ENCODE measurements at places on chromosomes 5 and 9.
A peak's percentile ranks its signal among the peaks of the same experiment; 100 is the strongest.

- no peak for DNase-seq
Observed at GRCh38 chr9:119611565-119611964, 242.3 kb upstream of the BRINP1 start.

DNA sequence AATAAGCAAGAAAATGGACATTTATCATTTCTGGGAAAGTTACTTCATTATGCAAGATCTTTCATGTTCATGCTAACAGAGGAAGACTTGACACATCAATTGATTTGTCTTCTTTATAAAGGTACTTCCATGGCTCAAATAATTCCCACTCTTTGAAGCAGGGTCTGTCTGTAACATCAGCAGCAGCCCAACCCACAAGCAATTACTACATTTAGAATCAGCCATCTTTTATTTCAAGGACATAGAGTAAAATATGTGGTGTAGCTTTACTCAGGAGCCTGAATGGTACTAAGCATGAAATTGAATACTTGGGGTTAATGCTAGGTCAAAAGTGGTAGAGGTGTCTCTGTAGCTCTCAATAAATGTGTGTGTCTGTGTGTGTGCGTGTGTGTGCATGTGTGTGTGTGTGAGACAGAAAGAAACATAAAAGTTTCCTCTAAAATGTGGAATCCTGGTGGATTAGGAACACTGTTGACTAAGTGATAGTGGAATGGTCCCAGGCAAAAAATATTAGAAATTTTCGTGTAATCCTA is 581.1 kb downstream of the CAAP1 start:
- no peak for DNase-seq

DNA sequence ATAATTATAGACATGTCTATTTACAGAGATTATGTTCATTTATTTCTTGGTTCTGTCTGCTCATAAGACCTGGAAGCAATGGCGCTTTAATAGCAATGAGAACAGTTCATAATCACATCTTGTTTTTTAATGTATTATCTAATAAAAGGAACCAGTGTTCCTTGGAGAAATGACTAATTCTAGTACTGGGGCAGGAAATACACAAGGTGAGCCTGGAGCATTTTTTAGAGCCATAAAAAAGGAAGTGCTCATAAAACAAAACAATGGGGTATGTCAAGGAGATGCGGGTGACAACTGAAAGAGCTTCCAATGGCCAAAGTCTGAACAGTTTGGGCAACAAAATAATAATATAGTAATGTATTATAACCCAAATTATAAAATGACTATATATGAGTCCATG is 531.9 kb upstream of the CHD1 start:
- DNase-seq, result no peak

DNA sequence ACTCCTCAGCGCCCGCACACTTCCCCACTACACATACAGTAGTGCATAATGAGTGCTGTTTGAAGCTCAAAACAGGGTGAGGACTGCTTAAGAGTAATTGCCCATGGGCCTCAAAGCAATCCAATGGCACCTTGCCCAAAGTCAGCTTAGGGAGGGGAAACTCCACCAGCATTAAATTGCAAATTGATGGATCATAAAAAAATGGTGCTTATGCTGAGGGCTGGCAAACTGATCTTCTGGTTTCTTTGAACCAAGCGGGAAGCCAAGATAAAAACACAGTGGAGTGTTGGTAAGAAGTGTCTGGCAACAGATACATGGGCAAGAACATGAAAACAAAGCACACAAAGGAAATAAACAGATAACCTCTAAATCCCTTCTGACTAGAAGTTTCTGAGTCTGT is 28.0 kb downstream of the TLE1 start:
- peak; percentile 17 for DNase-seq

- no peak for DNase-seq
Observed at GRCh38 chr9:105393576-105394344, 54.1 kb upstream of the FSD1L start.

- DNase-seq, result peak; percentile 66
Observed at GRCh38 chr9:116589392-116590354, 97.4 kb upstream of the TRIM32 start.

DNA sequence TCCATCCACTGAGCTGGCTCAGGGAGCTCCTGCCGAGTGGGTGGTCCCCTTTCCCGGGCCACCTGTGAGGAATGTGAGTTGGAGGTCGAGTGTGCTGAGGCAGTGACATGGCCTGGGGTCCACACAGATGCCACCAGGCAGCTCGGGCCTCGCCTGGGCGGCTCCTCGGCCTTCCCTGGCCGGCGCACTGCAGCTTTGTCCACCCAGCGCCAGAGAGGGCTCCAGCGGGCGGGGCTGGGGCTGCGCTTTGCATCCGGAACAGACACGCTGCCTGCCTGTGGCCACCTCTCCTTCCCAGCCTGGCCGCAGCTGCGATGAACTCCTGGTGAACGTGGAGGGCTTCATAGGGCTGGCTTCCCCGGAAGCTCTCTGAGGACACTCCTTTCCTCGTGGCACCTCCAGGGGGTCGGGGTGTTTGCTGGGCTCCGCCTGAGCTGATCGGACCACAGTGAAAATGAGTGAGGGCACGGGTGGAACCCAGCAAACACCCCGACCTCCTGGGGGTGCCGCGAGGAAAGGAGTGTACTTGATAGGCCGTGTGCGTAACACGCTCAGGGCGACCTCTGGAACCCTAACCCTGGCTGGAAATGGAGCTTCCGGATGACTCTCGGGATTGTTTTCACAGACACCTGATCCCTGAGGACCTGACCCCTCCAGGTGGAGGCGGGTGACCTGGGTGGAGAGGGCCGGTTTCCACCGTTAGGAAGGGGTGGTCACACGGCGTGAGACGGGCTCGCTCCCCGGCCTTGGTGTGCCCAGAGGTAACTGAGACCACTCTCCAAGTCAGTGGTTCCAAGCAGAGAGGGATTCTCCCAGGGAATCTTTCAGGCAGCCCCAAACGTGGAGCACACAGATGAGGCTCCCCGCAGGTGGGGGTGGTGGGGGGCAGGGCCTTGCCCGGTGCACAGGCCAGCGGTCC is 31.8 kb upstream of the RXRA start:
- no peak for DNase-seq

Measured in amniotic epithelial cell (primary cell).